GM10248 (cell line): ENCODE measurements at places on chromosomes 12 and 14.

- peak; percentile 39 for DNase-seq
Measured at GRCh38 chr14:88599326-88599725, 36.5 kb downstream of the ZC3H14 start.

DNA sequence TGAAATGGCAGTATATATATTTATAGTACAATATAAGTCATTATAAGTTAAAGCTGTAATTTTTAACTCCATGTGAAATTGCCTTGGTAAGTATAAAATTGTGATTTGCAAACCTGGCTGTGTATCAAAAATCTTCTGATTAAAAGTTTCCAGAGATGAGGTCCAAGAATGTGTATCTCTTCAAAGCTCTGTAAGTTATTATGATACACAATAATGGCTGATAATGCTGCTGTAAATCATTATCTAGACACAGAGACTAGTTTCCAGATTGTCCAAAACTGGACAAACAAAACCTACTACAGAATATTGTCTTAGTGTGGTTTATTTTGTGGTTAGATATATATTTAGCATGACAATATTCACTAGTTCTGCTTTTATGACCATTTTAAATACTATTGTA, 514.8 kb downstream of the SLC6A15 start:
- DNase-seq = no peak

GRCh38 chr12:93347054-93347785, 30.5 kb upstream of the NUDT4 start:
- DNase-seq = no peak

DNA sequence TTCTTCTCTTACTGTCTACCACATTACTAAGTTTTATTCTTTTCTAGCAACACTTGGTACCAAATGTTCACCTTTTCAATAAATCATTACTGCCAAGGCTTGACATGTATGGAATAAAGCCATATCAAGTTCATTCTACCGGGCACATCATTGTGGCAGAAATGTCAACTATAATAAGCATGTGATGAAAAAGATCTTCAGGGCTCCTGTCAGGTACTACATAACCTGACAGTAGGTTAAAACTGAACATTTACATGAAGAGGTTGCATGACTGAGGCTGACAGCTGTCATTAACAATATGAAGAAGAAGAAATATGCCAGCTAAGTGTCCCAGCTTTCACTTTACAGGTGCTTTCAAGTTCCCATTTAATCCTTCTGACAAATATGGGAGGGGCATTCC, 178.9 kb downstream of the KCNH5 start:
- no peak for DNase-seq

DNA sequence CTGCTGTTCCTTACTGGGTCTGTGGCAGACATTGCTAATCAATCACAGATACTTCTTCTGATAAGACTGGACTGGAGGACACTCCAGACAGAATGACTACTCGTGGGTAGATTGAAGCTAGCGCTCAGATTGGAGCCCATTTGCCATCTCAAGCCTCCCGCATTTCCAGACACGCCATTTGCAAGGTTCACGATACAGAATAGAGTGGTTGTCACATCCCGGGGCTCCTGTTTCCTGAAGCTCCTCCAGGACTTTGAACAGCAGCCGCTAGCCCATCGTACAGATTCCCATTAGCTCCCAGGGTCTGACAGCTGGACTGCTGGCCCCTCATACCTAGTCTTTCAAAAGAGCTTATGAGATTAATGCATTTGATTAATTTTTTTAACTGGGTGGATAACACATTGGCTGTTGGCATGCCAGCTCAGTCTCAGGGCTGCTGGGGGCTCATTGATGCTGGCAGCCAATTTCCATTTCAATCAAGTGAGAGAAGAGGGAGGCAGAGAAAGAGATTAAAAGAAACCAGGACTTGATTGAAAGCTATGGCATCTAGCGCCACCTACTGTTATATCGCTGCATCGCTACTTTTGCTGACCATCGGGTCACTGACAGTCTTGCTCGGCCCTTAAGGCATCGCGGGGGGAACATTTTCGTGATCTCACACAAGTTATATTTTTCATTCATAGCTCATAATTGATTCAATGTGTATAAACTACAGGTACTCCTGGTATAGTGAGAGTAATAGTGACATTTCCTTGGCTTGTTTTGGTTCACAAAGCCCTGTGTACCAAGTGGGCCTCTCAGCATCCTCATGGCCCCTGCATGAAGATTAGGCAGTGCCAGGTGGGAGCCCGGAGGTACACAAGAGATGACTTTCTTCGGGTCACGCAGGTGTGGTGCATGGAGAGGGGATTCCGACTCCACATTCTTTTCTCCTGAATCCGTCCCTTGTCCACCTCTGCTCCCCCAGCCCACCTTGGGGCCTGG, 78.6 kb downstream of the CCDC60 start:
- peak; percentile 58 for DNase-seq

DNA sequence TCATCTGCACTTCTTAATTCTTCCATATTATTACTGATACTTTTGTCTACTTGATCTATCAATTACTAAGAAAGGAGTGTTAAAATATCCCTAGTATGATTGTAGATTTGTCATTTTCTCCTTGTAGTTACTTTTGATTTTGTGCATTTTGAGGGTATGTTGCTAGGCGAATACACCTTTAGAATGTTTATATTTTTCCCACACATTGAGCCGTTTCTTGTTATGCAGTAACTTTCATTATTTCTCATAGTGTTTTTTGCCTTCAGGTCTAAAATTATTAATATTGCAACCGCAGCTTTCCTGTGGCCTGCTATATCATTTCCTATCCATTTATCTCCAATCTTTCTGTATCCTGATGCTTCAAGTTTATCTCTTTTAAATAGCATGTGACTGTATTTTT, 44.6 kb upstream of the C12orf42 start:
- DNase-seq = no peak

- peak; percentile 32 for DNase-seq
Measured at GRCh38 chr12:42588524-42589464, 752 bp downstream of the PRICKLE1 start.

DNA sequence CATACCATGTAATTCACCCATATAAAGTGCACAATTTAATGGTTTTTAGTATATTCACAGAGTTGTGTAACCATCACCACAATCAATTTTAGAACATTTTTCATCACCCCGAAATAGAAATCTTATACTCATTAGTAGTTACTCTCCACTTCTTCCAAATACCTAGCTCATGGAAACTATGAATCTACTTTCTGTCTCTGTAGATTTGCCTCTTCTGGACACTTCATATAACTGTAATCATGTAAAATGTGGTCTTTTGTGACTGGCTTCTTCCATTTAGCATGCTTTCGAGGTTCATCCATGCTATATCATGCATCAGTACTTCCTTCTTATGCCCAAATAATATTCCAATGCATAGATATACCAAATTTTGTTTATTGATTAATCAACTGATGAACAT, 10.8 kb downstream of the DNAI7 start:
- no peak for DNase-seq

- DNase-seq = no peak
Measured at GRCh38 chr12:97109441-97109840, 202.4 kb downstream of the NEDD1 start.

GRCh38 chr14:38079886-38080285, 127.8 kb upstream of the SSTR1 start:
- DNase-seq = no peak

- no peak for DNase-seq
Measured at GRCh38 chr14:33210311-33210710, 271.6 kb downstream of the NPAS3 start.

DNA sequence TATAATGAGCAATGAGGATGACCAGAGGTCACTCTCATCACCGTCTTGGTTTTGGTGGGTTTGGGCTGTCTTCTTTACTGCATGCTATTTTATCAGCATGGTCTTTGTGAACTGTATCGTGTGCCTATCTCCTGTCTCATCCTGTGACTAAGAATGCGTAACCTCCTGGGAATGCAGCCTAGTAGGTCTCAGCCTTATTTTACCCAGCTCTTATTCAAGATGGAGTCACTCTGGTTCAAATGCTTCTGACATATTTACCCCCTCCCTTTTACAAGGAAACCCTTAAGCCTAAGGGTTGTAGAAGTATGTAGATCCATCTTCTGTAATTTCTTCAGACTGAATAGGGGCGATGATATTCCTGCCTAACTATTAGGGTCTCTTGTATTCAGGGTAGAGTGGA, 8.4 kb downstream of the IFI27L1 start:
- no peak for DNase-seq

- DNase-seq = no peak
Measured at GRCh38 chr12:63220921-63221320, 69.9 kb upstream of the AVPR1A start.
